Cardiac muscle cell (in vitro differentiated cells and primary cell): ENCODE measurements at places on chromosomes 7 and 10.
A peak's percentile ranks its signal among the peaks of the same experiment; 100 is the strongest.

GRCh38 chr10:112810711-112811151 is 139.3 kb upstream of the TCF7L2 start:
- no peak for DNase-seq

GRCh38 chr10:49592726-49593563 is 17.2 kb upstream of the SLC18A3 start:
- peak; percentile 70 for DNase-seq

DNA sequence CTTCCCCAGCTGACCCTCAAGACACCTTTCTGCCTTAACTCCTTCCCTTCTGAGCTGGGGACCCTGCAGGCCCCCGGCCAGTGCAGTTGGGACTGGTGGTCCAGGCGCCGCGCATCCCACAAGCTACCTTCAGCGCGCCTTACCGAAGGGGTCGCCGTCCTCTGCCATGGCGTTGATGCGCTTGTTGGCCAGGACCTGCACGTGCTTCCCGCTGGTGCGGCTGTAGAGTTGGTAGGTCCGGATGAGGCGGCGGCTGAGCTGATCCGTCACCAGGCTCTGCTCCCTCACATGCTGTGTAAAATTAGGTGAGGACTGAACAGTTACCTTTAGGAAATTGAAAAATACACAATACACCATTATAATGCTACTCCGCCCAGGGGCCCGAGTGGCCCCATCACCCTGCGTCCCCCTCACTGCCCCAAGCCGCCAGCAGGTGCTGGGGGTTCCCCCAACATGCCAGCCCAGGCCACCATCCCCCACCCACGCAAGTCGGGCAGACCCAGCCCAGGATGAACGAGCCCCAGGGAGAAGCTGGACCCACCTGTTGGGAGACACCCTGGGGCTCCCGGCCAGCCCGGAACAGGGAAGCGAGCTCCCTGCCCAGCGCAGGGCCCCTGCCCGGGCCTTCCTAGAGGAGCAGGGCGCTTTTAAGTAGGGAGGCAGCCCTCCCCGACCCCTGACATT is 1.2 kb downstream of the FGF8 start:
- DNase-seq, result no peak

DNA sequence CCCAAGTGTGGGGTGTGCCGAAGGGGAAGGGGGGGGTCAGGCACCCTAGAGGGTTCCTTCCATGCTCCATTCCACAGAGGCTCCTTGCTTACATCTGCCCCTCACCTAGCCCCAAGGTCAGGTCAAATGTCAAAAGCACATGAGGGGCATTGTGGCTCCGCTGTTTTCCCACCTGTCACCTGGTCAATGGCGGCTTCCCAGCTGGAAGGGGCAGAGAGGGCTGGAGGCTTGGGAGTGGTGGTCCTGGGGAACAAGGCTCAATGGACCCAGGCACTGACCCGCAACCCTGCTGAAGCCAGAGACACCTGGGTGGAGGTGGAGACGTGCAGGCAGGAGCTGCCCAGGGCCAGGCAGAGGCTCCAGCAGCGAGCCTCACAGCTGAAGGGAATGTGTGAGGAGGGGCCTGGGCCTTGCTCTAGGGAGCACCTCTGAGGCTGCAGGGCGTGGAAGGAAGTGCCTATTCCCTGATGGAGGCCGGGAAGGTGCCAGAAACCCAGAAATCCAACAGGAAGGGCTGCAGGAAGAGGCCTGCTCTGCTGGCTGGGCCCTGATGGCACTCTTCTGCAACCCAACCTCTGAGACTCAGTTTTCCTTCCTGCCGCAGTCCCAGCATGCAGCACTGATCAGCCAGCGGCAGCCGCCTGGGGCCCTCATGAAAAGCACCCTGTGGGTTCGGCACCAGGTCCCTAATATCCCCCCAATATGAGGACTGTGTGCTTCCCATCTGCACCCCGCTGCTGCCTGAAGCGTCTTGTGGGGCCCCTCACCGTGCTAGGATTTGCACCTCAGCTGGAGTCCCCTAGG is 16.0 kb downstream of the RASGEF1A start:
- DNase-seq, result no peak

GRCh38 chr10:14253079-14253478 is 77.6 kb downstream of the FRMD4A start:
- DNase-seq, result no peak

DNA sequence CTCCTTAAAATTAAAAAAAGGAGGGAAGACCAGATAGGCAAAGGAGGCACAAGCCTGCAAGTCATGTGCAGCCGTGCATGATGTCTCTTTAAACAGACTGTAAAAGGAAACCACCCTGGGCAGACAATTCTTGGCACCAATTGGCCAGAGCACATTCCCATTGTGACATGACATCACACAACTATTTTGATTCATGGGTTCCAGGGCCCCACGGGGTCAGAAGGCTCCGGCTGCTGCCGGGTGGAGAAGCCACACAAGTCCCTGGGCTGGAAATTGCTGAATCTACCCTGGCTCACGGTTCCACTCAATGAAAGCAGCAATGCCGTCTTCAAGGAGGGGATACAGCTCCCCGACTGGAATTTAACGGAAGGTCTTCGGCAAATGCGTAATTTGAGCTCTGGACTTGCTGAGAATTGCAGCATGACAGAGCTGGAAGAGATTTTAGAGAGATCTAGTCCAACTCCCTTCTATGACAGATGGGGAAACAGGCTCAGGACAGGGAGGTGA is 140.5 kb downstream of the PRKAG2 start:
- DNase-seq, result peak; percentile 92

GRCh38 chr7:5497295-5498103 is 73.9 kb upstream of the TNRC18 start:
- peak; percentile 73 for DNase-seq

- no peak for DNase-seq
Observed at GRCh38 chr10:58870070-58870469, 306.4 kb upstream of the PHYHIPL start.

DNA sequence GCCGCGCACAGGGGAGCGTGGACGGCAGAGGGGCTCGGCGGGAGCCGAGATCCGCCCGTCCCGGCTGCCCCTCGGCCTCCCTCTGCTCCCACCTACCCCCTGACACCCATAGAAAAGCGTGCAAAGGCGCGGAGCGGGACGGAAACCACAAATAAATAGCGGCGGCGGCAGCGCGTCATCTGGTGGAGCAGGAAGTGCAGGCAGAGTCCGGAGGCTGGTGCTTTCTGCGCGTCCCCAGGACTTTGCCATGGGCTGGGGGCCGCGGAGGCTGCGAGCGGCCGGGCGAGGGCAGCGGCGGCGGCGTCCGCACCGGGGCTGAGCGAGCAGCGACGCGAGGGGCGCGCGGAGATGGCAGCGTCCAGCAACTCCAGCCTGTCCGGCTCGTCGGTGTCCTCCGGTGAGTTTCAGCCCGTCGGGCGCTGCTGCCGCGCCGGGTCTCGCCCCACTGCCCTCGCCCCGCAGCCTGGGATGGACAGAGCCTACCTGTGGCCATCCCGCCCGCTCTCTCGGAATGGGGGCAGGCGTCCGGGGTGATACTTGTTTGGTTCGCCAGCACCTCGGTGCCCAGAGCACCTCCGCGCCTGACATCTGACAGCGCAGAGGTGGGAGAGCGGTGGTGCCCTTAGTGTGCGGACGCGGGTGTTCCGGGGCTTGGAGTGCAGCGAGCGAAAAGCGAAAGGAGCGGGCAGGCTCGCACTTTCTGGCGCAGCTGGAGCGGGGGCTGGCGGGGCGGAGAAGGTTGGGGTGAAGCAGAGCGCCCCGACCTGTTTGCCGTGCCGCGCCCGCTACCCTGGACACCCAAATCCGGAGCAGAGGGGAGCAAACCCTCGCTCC is at the start of gene CHN2:
TSS of gene CHN2 (plus strand) at position 182 of the 834 bp plus-strand sequence.
- DNase-seq, result peak; percentile 73

DNA sequence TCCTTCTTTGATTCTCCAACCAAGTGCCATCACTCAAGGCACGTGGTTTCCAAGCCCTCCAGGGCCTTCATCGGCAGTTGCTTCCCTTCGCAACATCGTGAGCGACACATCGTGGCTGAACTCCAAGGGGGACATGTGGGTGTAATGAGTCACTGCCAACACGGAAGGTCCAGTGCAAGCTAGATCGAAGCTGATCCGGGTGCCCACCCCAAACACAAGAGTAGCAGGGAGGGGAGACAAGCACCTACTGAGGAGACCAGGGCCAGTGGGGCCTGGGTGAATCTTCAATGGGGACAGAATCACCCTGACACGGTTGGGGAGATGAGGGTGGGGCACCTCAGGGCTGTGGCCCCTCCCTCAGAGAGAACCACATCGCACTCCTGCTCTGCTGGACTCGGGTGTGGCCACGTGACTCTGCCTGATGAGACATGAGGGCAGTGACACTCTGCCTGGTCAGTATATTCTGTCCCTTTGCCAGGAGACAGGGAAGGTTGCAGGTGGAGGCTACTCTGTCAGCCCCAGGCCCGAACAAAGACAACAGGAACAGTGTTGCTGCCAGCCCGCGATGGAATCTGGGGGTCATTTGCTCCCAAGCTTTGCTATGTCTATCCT is 36.8 kb upstream of the HSPA12A start:
- DNase-seq, result no peak

GRCh38 chr7:92773808-92774207 is 62.6 kb downstream of the CDK6 start:
- DNase-seq, result no peak
